ENCODE measurements at places on chromosomes 3 and 15.
A peak's percentile ranks its signal among the peaks of the same experiment; 100 is the strongest.

GRCh38 chr3:126474498-126475412 is 936 bp downstream of the ZXDC start:
- peak; percentile 40 for DNase-seq

- DNase-seq = no peak
These were observed 501.3 kb upstream of the TPRG1 start for GRCh38 chr3:188670446-188670845.

GRCh38 chr3:183946037-183946436 is 61.4 kb upstream of the PARL start:
- DNase-seq = no peak

DNA sequence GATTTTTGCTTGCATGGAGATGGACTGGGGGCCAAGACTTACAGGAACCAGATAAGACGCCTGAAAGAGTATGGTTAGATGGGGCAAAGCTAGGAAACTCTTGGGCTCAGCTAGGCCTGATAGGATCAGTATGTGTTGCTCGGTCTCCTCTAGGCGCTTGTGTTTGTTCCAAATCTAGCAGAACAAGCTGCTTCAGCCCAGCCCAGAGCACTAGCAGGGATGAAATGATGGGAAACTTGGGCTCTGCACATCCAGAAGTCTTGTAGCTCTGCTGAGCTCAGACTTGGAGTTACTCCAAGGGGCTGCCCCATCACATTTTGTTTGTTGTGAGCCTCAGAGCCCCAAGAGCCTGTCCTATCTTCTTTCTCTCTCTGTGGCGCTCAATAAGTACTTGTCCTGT is 34.7 kb downstream of the FOXL2 start:
- no peak for DNase-seq

GRCh38 chr3:16728770-16729745 is 123.8 kb upstream of the DAZL start:
- DNase-seq = peak; percentile 71

GRCh38 chr15:33154351-33155166 is 40.0 kb downstream of the FMN1 start:
- peak; percentile 61 for DNase-seq

GRCh38 chr3:64063207-64063982 is 40.1 kb upstream of the PSMD6 start:
- no peak for DNase-seq

DNA sequence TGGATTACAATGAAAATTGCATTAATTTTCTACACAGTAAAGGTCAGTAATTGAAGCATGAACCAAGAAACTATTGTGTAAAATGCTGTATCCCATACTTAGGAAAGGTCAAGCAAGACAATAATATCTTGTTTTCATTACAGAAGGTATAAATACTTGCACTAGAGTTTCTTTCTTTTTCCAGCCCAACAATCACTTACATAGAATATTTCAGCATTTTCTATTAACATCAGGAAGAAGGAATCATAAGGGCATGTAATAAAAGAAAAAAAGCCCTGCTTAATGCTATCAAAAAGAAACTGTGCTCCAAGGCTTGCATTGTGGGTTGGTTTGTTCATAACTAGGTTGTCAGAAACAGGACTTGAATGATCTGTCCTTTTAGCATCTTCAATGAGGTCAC is 215.1 kb downstream of the MCTP2 start:
- DNase-seq = no peak

GRCh38 chr3:37032961-37033360 is 39.6 kb downstream of the MLH1 start:
- DNase-seq = no peak

DNA sequence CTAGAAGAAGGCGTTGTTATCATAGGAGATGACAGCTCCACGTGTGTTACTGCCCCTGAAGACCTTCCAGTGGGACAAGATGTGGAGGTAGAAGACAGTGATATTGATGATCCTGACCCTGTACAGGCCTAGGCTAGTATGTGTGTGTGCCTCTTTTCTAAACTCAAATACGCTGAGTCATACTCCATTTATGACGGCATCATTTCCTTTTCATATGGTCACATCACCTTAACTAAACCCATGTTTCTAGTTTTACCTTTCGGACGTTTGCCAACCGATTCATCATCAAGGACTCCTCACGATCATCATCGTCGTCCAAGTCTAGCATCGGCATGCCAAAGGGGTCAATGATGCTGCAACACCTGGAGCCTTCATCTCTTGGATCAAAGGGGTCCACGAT is 149.0 kb downstream of the CBLB start:
- no peak for DNase-seq

GRCh38 chr15:79378394-79379109 is 53.6 kb upstream of the MINAR1 start:
- DNase-seq = no peak

DNA sequence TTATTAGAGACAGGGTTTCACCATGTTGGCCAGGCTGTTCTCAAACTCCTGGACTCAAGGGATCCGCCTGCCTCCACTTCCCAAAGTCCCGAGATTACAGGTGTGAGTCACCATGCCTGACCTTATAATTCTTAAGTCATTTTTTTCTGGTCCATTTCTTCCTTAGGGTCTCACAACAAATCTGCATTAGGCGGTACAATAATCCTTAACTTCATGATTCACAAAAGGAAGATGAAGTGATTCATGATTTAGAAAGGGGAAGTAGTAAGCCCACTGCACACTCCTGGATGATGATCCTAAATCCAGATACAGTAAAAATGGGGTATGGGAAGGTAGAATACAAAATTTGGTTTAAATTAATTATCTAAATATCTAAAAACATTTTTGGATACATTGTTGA is 45.0 kb upstream of the TKT start:
- DNase-seq = no peak

GRCh38 chr3:136135039-136135802 is 60.9 kb downstream of the MSL2 start:
- DNase-seq = no peak

GRCh38 chr15:81274931-81275707 is 48.8 kb downstream of the STARD5 start:
- peak; percentile 83 for DNase-seq

- no peak for DNase-seq
These were observed 16.0 kb upstream of the PLA2G4D start for GRCh38 chr15:42110367-42110766.

DNA sequence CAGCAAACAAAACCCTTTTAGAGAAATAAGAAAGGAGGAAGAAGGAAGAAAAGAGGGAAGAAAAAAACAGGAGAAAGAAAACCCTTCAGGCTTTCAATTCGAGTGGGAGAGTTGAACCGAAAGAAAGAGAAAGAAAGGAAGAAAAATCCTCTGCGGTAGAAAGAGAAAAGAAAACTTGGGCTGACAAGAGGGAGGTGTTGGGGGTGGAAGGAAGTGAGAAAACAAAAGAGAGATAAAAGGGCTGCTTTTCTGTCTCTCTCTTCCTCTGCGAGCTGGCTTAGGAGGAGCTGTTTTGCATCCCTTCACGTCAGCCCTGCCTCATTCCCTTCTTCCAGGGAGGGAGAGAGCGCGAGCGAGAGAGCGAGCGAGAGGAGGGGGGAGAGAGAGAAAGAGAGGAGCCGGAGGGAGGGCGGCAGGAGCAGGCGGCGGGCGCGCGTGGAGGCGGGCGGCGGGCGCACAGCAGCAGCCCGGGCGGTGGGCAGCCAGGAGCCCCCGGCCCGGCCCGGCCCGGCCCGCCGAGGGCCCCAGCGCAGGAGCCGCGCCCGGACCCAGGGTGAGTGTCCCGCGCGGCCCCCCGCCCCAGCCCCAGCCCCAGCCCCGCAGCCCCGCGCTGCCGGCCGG is at the start of gene ZNF710:
ZNF710 (plus strand) TSS at position 263 of the 621 bp plus-strand sequence. CDS start 65,814 bp downstream, outside the sequence.
- peak; percentile 68 for DNase-seq

DNA sequence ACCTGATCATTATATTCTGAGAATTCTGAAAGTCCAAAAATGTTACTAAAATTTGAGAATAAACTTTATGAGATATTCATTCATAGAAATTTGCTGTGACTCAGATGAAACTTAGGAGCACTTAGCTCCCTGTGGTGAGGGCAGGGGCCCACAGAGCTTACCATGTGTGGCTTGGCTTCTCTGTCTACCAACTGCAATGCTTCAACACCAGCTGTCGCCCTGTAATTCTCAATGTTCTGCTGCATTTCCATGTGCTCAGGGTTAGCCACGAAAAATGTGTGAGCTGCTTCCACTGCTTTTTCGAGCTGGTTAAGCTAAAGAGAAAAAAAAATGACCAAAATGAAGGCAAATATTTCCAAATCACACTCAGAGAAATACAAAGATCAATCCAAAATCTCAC is 125.6 kb downstream of the P3H2 start:
- DNase-seq = no peak

DNA sequence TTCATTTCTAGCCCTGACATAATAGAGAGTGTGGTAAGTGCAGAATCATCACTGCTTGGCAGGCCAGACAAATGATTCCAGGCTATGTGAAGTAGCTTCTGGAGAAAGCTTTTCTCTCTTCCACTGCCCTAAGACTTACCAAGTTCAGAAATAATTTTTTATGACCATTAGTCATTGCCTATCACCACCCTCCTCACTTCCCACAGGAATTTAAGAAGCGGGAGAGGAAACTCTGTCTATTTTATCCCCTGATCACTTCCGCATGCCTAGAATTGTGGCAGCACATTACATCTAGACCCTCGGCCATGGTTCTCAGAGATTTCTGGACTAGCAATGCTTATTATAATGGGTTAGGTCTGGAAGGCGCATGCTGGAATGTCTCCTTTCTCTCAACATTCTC is 397.8 kb upstream of the NR2F2 start:
- peak; percentile 60 for DNase-seq

DNA sequence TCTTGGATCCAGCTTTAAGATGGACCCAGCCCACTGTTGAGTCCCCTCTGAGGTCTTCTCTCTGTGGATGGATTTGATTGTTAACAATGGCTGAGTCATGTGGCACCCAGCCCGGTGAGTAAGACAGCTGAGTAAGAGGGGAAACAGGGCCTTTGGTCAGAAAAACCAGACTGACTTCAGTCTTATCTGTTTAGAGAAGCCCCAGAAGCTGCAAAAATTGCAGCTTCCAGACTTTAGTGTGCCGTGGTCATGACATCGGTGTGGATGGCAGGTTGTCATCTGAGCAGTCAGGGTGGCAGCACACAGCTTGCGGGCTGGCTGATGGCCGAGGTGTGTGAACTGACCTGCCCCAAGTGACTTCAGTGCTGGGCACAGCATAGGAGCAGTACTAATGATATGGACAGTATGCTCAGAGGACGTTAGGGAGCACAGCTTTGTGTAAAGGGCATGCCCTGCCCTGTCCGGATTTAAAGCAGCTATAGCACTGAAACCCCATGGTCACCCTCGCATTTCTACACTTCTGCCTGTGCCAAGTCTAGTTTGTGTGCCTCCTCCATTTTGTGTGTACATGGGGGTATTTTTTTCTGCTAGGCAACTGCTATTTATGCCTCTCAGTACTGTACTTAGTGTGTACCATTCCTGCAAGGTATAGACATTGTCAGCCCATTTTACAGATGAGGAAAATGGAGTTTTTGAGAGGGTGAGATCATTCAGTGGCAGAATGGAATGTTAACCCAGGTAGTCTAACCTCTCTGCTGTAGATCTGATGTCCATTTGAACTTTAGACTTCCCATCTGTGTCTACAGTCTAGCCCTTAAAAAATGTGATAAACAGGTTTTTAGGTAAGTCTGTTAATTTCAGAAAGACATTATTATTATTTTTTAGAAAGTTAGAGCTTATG is 44.4 kb downstream of the FLNB start:
- peak; percentile 75 for DNase-seq

- no peak for DNase-seq
These were observed 70.5 kb upstream of the SEC13 start for GRCh38 chr3:10391391-10391790.

- DNase-seq = no peak
These were observed 75.6 kb downstream of the PDZRN3 start for GRCh38 chr3:73549051-73549600.

DNA sequence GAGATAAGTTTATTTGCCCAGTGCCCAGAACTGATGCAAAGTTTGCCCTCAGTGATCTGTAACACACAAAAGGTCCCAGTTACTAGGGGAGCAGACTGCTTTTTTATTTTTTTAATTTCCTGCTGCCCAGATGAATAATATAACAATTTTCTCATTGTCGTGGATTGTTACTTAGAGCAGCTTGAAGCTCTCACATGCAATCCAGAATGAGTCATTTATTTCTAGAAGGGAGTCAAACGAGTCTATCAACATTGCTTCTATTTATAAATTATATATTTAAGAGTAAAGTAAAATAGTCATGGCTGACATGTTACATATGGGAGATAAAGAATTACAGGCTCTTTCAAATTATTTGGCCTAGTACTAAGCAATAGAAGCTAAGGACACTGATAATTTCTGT is 41.3 kb downstream of the MEIS2 start:
- DNase-seq = peak; percentile 65

GRCh38 chr3:165753560-165753959 is 83.7 kb downstream of the BCHE start:
- no peak for DNase-seq

GRCh38 chr15:51709031-51709430 is 27.7 kb downstream of the SCG3 start:
- no peak for DNase-seq

- DNase-seq = no peak
These were observed 19.9 kb downstream of the KPNA4 start for GRCh38 chr3:160545504-160545871.

DNA sequence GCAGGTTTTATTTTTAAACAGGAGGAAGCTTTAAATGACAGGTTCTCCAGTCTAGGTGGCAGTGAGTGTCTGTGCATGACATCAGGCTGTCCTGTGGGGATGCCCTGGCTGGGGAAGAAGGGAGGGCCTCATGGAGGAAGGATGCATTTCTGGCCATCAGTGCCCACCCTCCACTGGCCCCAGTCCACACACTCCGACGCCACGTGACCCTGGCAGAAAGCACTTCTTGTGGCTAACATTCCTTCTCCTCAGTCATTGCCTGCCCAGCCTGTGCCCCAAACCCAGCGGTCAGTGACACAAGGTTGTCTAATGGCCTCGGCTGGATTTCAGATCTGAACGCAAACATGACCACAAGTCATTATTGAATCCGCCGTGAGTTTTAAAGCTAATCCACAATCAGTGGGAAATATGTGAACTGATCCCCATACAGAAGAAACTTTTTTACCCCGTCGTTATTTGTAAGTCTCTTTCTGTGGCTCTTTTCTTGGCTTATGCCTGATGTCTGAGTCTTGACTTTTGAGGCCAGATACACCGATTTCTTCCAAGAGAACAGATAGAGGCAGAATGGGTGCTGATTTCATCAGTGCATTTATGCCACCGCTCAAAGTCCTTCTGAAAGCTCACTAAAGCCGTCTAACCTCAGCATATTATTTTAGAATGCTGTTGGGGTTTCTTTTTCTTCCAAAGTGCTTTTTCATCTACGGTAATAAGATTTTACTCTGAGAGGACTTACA is 17.3 kb upstream of the LRRK1 start:
- DNase-seq = peak; percentile 57

DNA sequence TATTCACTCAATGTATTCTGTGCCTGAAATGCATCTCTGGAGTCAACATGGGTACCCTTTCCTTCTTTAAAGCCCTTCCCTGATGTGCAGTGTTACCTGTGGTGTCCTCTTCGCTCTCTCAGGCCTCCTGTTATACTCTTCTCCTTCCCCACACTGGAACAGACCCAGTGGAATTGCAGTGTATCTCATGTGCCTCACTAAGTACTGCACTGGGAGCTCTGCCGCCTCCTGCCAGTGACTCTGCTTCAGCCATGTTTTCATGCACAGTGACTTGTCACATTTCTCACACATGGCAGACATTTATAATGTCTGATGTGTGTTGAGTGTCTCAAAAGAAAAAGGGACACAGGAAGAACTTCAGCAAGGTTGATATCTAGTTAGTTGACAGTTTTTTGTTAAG is 191.0 kb downstream of the KLHL25 start:
- DNase-seq = no peak

GRCh38 chr3:122167630-122168029 is 15.8 kb upstream of the CASR start:
- DNase-seq = no peak

All from AG20443 (cell line).